ENCODE measurements at places on chromosomes 12 and 14.

GRCh38 chr14:24975393-24975792 is 74.6 kb downstream of the STXBP6 start:
- DNase-seq: no peak

- no peak for DNase-seq
These were observed 3.9 kb downstream of the MYRFL start for GRCh38 chr12:69828897-69829296.

- DNase-seq: no peak
These were observed 244.0 kb upstream of the AMIGO2 start for GRCh38 chr12:47323802-47324201.

DNA sequence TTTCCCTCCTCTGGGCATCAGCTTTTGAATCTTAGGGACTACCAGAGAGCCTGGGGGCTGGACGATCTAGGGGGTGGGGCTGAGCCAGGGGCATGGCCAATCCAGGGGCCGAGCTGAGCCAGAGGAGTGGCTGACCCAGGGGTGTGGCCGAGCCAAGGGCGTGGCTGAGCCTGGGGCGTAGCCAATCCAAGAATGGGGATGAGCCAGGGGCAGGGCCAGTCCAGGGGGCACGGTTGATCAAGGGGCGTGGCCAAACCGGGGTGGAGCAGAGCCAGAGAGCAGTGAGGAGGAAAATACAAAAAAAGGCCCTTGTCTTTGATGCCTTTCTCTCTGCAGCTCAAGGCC is 219.3 kb upstream of the NOS1 start:
- no peak for DNase-seq

- DNase-seq: no peak
These were observed 161.0 kb downstream of the PAX9 start for GRCh38 chr14:36822685-36823084.

DNA sequence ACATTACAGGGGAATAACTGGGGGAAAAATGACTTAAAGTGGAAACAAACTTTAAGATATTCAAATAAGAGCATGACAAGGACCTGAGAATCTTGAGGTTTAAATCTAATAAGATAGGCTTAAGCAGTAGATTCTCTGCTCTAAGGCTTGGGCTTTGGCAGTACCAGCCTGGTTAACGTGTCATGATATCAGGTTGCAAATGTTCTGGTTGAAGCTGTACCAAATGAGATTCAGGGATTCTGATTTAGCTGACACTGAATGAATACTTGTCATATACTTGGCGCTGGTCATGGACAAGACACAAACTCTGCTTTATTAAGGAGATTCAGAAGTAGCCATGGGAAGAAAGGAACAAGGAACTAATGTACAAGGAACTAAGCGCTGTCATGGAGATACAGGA is 6.1 kb downstream of the TCP11L2 start:
- no peak for DNase-seq

DNA sequence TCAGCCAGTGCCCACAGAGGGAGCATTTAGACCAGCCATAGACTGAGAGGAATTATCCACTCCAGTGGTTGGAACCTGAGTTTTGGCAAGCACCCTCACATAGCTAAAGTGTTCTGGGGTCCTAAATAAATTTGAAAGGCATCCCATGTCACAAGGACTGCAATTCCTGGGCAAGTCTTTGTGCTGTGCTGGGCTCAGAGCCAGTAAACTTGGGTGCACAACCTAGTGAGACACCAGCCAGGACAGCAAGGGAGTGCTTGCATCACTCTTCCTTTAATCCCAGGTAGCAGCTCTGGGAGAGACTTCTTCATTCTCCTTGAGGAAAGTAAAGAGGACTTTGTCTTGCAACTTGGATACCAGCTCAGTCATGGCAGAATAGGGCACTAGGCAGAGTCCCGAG is 142.0 kb upstream of the FSCB start:
- DNase-seq: no peak

DNA sequence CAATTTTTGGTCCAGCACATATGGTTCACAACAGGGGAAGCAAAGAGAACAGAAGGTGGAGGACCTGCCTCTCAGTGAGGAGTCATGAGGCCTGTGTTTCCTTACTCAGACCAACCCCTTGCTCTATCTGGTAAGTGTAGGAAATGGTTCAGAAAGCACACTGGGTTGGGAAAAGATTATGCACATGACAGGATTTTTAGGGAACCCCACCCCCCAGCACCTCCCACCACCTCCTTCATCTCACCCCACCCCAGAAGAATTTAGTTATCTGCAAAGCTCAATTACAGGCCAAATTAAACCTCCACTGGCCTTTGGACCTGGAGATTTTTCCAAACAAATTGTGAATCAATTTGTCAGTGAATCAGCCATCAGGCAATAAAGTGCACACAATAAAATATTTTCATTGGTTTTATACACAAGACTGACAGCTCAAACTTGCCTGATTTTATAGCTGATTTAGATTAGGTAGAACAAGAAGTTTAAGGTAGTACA is 132.8 kb downstream of the DACT1 start:
- DNase-seq: no peak

DNA sequence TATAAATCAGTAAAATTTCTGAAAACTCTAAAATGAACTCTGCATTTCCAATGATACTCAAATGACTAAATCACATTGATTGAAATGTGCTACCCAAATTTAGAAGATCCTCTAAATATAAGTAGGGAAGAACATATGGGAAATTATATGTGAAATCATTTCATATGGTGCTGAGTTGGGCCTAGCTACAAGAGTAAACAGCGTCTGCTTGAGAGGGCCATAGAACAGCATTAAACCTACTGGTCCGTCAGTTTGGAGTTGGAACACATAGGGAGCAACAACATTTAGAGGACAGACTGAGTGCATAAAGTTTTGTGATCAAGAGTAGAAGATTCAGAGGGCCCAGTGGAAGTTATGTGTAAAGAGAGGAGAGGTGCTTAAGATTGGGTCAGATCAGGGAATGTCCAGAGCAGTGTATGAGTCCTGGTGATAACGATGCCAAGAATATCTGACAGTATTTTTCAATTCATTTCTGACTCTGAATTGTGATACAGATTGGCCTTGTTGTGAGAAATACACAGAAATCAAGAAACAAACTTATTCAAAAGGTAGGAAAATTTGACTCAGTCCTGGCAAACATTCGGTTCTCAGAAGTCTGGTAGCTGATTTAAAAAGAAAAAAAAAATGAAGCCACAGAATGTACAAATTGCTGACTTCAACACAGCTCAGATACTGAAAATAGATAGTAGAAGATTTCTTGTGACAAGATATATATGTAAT is 362.2 kb downstream of the CCDC91 start:
- no peak for DNase-seq

DNA sequence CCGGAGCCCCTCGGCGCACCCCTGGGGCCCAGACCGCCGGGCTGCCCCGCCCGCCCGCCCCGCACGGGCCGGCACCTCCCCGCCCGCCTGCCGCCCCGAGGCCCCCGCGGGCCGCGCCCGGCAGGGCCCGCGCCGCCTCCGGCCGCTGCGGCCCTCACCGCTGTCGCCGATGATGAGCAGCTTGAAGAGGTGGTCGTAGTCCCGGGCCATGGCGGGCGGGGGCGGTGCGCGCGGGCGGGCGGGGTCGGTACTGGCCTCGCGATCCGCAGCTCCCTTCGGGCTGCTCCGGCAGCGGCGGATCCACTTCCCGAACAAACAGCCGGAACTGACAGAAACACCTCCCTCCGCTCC is at the start of gene RAB35:
RAB35 (minus strand) TSS at position 313 of the 351 bp plus-strand sequence; CDS start at position 210, 103 bp downstream.
- no peak for DNase-seq

- no peak for DNase-seq
These were observed 125.6 kb upstream of the RTL1 start for GRCh38 chr14:101028971-101029667.

DNA sequence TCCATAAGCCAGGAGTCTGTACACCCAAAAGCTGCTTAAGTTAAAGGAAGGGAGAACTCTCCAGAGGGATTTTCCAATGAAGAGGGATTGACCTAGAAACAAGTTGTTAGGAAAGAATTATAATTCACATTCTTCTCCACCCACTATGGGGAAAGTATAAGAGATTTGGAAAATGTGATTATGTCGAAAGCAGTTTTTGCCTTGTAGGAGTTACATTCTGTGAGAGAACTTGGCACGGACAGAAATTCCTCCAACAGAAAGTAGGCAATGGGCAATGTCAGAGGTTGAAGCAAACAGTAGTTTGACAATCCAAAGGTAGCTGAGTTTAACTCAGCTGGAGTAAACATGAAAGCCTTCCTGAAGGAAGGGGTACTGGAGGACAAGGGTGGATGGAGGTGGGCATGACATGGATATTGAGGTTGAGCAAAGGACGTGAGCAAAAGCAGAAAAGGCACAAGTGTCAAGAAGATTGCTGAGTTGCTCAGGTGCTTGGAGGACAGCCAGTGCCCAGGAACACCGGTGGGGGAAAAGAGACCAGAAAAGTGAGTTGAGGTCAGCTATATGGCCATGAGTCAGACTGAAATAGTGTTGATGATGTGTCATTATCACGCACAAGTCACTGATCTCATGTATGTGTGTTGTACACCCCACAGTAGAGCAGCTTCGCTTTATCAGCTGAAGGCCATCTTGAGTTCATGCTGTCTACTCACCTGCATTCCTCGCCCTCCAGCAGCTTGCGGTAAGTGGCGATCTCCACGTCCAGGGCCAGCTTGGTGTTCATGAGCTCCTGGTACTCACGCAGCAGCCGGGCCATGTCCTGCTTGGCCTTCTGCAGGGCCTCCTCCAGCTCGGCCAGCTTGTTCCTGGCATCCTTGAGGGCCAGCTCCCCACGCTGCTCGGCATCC is 4.0 kb downstream of the KRT5 start:
- no peak for DNase-seq

DNA sequence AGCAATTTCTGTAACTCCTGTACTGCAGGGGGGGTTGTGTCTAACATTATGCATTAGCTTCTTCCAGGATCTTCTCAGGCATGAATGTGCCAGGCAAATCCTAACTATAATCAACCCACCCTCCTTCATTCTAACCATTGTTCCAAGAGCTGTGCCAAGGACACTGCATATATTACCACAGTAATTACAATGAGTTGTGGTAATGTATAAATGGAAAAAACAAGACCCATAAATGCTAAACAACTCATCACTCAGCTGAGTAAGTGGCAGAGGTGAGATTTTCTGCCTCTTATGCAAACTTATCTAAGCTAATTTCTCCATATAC is 80.6 kb downstream of the PRKD1 start:
- no peak for DNase-seq

DNA sequence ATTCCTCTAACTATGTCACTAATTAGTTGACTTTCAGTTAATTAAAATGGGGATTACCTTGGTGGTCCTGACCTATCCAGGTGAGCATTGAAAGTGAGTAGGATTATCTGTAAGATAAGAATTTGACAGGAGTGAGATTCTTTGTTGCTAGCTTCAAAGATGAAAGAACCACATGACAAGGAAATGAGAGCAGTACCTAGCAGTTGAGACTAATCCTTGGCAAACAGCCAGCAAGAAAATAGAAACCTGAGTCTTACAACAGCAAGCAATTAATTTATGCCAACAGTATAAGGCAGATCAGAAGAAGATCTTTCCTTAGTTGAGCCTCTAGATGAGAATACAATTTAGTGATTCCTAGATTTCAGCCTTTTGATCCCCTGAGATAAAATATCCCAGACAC is 1058.4 kb downstream of the LRFN5 start:
- DNase-seq: no peak

GRCh38 chr12:121214166-121214777 is 4.3 kb downstream of the P2RX4 start:
- no peak for DNase-seq

GRCh38 chr12:130521375-130522124 is 183.9 kb downstream of the PIWIL1 start:
- no peak for DNase-seq

GRCh38 chr12:88833641-88834116 is 253.4 kb upstream of the KITLG start:
- DNase-seq: no peak

GRCh38 chr12:120639771-120640721 is at the start of gene CABP1:
Gene CABP1 (plus strand): TSS chr12:120640626. CDS start chr12:120640686, 60 bp downstream.
- DNase-seq: peak; percentile 68

GRCh38 chr14:63800083-63800482 is 52.7 kb upstream of the SYNE2 start:
- DNase-seq: no peak

- DNase-seq: no peak
These were observed 603.5 kb downstream of the RPL10L start for GRCh38 chr14:46048127-46048526.

- no peak for DNase-seq
These were observed 44.6 kb downstream of the LLPH start for GRCh38 chr12:66085998-66086397.

- no peak for DNase-seq
These were observed 1215.8 kb upstream of the TMEM132C start for GRCh38 chr12:127051139-127051538.

- no peak for DNase-seq
These were observed 45.7 kb upstream of the ITPR2 start for GRCh38 chr12:26878661-26879119.

DNA sequence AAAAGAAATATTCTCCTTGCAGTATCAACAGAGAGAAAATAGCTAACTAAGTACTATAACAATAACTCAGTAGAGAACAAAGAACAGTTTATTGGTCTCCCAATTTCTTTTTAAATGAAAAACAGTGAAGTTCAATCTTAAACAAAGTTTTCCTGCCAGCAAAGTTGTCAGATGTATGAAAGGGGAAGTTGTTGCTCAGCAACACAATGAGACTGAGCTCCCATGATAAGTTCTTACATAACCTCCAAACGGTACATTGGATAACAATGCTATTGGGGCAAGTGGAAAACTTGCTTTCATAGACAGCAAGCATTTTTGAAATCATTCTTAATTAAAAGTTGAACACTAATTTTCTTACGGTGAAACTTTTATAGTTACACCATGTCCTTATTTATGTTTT is 94.9 kb downstream of the ALG10B start:
- DNase-seq: no peak

DNA sequence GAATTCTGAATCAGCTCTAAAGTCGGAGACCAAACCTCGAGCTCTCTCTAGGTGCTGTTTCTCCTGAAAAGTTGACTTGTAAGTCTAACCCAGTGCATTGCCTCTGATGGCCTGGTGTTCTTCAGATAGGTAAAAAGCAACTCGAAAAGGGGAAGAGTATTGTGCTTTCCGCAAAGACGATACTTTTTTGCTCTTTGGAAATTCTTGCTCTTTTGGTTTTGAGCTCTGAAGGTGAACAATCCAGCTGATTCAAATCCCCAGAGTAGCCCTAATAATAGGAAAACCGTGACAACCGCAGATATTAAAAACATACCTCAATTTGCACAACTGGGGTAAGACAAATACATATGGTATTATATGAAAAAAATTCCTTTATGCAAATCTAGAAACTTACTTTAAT is 447.4 kb downstream of the RAD51B start:
- no peak for DNase-seq

GRCh38 chr12:19666070-19666469 is 226.8 kb downstream of the AEBP2 start:
- no peak for DNase-seq
